ENCODE measurements at places on chromosomes 7 and 10. TPM values are rescaled to one million over a fixed set of nuclear protein-coding genes. Genes with fewer than 3 reads are reported as not detected.

GRCh38 chr7:33781796-33782195, 123.5 kb upstream of the BMPER start:
- peak; percentile 52 for DNase-seq

GRCh38 chr7:44769776-44770294, 21.2 kb downstream of the ZMIZ2 start:
- DNase-seq: peak; percentile 68

The ECD gene
- total RNA-seq: 36.6 TPM

- DNase-seq: peak; percentile 74
Measured at GRCh38 chr7:7265081-7266075, 83.0 kb downstream of the C1GALT1 start.

DNA sequence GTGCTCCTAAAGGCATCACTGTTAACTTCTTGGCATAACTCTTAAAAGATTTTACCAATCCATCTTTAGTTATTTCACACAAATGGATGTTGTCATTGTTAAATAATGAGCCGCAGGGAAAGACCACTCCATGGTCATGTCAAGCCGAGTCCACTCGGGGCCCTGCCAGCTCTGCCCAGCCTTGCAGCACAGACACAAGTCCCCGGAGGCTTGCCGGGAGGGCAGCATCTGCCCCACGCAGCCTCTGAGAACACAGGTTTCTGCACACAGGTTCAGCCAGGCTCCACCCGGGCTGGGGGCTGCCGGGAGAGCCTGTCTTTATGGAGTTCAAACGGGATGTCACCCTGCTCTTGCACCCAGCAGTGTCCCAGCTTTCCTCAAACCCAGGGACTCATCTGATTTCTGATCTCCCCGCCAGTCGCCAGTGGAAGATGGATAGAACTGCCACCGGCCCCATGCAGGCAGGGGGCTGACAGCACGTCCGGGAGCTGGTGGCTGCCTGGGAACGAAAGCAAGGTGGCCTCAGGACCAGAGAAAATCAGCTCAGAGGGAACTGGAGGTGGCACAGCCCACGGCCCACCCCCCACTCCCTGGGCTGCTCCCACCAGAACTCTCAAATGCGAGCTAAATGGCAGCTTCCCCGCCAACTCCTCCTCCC, 156.2 kb downstream of the TCERG1L start:
- no peak for DNase-seq

GRCh38 chr10:62560201-62560819, 186.1 kb downstream of the ZNF365 start:
- DNase-seq: no peak

DNA sequence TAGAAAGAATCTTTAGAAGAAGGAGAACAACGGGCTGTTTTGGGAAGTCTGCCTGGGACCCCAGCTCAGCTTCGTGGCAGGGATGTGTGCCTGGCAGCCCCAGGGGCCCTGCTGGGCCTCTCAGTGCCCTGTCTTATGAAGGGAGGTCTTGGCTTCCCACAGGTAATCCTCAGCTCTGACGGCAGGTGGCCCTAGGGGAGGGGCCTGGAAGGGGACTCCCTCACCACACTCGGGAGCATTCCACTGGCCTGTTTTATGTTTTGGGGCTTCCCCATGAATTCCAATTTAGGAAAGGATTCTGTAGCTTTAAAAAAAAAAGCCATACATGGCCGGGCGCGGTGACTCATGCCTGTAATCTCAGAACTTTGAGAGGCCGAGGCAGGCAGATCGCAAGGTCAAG, 3.0 kb upstream of the DMBT1 start:
- peak; percentile 10 for DNase-seq

- no peak for DNase-seq
Measured at GRCh38 chr7:53984776-53985175, 557.4 kb upstream of the VSTM2A start.

- peak; percentile 3 for DNase-seq
Measured at GRCh38 chr10:105950410-105950809, 1214.1 kb downstream of the SORCS1 start.

The GPR26 gene
- not detected for total RNA-seq

The LIPF gene
- total RNA-seq: not detected

DNA sequence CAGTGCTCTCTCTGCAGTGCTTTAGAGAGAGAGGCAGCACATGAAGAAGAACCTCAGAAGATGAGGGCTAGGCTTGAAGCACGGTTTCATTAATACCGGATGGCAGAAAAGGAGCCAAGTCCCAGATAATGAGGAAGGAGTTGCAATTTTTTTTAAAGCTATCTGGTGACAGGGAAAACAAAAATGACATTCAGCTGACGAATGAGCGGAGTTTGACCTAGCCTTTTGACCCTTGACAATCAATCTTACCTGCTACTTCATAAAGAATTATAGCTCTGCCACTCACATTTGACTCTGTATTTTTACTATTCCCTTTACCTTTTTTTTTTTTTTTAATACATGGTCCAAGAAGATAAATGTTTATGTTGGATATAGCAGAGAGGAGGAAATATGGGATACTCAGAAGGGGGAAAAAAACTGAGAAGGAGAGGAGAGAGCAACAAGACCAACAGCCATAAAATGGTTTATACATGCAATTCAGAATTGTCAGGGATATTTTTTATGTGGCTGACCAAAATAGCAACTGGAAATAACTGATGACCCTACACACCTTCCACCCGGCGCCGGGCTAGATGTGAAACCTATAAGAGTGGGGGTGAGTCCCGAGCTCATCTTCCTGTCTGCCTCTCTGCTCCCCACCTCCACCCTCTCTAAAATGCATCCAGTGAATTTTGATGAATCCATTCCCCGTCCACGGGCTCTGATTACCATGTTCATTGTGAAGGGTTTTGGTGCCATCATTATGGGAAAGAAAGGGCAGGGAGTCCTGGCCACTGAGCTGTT, 274.4 kb upstream of the YAE1 start:
- no peak for DNase-seq

GRCh38 chr7:74009719-74010118, 18.3 kb upstream of the ELN start:
- DNase-seq: no peak

DNA sequence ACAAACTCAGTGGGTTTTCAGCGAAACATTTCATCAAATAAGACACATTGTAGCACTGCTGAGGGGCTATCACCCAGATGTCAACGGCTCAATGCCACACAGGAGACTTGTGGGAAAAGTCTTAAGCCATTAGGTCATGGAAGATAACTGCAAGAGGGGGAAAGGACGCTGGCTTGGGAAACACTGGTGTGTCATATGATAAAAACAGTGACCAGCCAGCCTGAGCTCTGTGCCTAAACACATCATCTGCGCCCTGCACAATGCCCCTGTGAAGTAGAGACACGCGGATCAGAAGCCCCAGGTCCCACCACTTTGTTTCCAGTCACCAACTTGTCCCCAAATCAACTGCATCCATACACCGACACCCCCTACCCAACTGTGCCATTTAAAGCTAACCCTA, 116.7 kb downstream of the TNS3 start:
- DNase-seq: peak; percentile 40

The CPA5 gene
- total RNA-seq: 0.06 TPM

Data from LHCN-M2 (cell line).